ENCODE measurements at places on chromosomes 5 and 9.

GRCh38 chr9:122226142-122226757, 2.5 kb downstream of the LHX6 start:
- no peak for DNase-seq

DNA sequence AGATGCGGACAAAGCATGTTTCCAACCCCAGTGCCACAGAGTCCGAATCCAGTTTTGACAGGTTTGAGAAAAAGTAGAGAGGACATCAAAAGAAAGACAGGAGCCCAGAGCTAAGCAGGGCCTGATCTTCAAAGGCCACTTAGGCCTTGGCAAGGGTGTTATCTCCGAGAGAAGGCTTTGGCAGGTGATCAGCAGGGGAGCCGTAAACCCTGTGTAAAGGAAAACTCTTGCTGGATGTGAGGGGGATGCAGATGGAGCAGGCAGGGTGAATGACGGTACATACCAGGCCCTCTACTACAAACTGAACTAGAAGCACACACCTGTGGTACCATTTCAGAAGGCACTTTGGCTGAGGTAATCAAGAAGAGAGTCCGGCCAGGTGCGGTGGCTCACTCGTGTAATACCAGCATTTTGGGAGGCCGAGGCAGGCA, 1.4 kb upstream of the HNRNPH1 start:
- DNase-seq = no peak

DNA sequence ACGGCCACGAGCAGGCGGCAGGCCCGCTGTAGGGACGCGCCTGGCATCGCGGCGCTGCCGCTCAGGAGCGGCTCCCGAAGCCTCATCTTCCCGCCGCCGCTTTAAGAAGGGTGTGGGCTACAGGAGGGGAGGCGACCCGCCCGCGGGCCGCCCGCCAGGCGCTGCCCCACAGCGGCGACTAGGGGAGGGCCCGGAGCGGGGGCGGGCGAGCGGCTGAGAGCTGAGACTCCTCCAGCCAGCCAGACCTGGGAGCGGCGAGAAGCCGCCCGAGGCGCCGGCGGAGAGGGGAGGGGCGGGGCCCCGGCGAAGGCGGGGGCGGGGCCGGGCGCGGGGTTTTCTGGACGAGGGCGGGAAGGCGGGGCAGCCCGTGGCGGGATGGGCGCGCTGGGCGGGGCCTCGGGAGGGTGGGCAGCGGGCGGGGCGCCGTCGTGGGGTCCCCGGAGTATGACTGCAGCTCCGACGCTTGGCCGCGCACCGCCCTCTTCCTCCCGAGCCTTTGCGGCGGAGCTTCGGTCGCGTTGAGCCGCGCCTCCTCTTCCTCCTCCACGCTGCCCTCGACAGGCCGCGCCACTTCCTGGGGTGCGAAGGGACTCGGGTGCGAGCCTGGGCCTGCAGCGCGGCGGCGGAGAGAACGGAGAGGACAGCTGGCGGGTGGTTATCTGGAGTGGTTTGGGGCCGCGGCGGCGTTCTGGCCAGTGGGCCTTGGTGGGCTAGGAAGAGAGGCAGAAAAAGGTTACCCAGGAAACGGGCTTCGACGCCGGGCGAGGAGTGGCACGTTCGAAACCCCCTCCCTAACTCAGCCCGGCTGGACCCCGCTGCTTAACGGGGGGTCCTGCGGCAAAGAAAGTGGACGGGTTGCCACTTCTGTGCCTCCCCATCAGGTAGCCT, at the start of gene B4GALT1:
Gene B4GALT1 (minus strand): TSS at position 253 of the 888 bp plus-strand sequence. CDS start 167 bp downstream, at position 86.
- DNase-seq = peak; percentile 71

DNA sequence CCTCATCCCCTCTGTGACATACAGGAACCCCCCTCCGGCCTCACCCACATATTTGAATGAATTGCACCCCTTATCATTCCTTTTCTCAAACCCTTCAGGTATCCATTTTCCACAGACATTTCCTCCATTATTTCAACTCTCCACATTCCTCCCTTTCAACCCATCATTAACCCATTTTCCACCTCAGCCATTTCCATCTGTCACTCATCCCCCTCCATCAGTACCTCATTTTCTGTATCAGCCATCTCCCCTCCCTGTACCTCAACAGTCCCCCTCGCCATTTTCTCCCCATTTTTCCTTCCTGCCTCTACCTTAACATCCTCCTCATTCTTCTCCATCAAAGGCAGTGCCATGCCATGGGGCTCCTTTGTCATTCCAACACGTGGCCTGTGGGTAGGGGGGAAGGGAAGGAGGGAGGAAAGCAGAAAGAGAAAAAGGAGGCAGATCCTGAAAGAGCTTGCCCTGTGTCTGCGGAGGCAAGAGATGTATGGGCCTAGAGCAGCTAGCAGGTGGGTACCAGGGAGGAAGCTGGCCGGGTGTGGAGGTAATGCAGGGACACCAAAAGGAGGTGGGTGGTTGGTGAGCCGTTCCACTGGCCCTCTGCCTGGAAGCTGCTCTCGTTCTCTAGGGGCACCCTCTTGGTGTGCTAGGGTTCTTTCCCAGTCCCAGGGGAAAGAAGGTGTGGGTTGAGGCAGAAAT, 1.5 kb downstream of the DNAJB5 start:
- DNase-seq = no peak

GRCh38 chr9:87657190-87657589, 68.7 kb upstream of the CTSL start:
- DNase-seq = no peak

GRCh38 chr5:56658972-56659371, 156.4 kb upstream of the MAP3K1 start:
- DNase-seq = no peak

- no peak for DNase-seq
Observed at GRCh38 chr5:83026930-83027687, 50.1 kb downstream of the TMEM167A start.

- peak; percentile 36 for DNase-seq
Observed at GRCh38 chr9:35826071-35826701, 2.3 kb downstream of the FAM221B start.

GRCh38 chr5:150167908-150168307, 1.3 kb downstream of the CDX1 start:
- no peak for DNase-seq

DNA sequence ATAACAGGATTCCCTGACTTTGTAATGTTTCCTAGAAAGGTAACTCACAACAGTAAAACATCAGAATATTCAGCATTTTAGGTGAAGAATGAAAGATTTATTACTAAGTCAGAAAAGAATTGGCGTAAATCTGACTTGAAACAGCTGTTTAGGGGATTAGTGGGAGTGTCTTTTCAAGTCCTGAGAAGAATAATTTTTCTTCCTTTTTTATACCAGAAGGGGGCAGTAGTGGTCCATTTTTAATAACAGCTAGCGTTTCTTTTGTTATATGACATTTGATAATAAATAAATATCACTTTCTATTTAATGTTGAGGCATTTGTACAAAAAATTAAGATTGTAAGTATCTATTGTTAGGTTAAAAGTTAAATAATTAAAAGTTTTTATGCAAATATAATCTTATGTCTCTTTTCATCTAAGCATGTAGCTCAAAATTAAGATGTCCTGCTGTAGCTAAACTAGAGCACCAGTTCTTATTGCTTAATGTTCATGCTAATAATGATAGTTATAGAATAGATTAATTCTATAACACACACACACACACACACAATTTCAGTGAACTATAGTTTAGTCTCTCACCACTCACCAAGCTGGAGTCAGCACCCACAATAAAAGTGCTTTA, 258.7 kb upstream of the ARRDC3 start:
- DNase-seq = peak; percentile 58

- DNase-seq = no peak
Observed at GRCh38 chr5:35094948-35095347, 47.2 kb upstream of the AGXT2 start.

- DNase-seq = no peak
Observed at GRCh38 chr5:173468821-173469251, 140.6 kb upstream of the STC2 start.

GRCh38 chr5:43514025-43514424, 923 bp downstream of the C5orf34 start:
- DNase-seq = no peak

- no peak for DNase-seq
Observed at GRCh38 chr5:138663009-138663408, 87.8 kb upstream of the HSPA9 start.

DNA sequence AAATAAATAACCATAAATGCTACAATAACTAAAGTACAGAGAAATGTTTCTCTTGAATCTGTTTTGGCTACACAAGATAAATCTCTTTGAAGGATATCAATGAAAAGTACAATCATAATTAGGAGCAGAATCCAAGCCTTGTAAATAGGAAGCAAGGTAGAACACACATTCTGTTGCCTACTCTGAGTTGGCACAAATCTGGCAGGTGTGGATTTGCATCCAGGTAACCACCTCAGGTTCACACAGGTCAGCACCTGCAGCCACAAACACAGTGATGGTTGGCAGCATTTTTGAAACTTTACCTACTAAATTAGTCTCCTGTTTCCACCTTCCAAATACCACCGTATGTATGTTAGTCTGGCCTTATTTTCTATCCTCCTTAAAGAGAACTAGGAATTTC, 105.3 kb upstream of the PIK3R1 start:
- DNase-seq = no peak

DNA sequence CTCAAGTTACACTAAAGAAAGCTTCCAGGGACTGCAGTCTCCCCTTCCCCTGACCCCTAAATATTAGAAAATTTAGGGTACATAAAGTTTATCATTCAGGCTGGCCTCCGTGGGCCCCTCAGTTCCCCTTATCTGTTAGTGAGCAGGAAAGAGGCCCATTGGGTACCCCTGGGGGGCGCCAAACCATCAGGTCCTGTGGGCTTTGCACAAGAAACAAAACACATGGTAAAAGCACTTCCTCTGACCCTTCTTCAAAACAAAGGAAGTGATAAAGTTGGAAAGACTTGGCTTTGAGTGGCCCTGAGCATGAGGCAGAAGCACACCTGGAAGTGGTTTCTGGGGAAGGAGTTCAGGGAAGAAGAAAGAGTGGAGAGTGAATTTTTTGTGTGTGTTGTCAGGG, 213.0 kb downstream of the SMARCA2 start:
- DNase-seq = no peak

DNA sequence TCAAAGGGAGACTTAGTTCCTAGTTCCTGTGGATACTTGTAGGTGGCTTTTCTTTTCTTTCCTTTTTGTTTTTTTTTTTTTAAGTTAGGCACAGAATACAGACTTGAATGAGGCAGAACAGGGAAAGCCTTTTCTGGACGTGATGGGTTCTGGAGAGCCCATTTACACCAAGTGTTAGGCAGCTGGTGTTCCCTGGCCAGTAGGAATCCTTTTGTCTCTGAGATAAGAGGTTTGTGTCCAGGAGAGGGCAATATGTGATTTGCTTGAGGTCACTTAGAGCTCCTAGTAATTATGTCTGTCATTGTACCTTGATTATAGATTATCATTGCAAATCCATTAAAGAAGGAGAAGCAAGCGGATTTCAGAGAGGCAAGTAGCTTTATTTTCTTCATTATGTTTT, 9.1 kb downstream of the MEGF10 start:
- no peak for DNase-seq

DNA sequence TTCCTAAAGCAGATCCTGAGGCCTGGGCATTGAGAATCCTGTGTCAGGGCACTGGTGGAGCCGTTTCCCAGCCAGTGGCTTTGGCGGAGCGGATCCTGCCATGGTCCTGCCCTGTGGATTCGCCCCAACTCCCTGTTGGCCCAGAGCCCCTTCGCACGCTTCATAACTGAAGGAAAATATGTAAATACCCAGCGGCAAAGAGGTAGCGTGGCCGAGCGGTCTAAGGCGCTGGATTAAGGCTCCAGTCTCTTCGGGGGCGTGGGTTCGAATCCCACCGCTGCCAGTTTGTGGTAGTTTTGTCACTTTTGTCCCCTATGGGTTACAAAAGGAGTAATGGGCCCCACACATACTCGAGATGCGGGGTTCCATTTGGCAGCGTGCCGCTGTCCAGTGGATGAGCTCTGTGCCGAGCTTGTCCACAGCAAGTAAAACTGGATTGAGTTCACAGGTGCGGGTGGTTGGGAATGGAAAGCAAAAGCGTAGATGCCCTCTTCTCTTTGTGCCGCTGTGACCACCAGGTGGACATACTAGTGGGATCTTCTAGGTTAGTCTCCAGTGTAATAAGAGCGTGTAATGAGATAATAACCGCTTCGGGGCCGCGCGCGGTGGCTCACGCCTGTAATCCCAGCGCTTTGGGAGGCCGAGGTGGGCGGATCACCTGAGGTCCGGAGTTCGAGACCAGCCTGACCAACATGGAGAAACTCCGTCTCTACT, 17.3 kb downstream of the TRIM7 start:
- peak; percentile 46 for DNase-seq

DNA sequence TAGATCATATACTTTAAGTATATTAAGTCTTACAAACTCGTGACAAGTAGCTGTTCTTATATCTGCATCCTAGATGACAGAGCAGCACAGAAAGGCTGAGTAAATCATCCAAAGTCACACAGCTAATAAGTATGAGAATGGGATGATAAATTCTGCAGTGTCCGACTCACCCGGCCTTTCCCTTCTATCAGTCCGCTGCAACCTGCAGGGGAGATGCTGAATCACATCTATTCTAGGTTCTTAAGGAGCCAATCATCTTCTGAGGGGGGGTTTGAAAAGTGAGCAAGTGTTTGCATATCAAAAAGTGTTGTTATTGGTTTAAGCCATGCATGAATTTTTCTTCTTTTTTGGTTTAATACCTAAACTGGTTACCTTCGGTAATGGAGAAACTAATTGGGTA, 38.9 kb downstream of the ADAMTS16 start:
- no peak for DNase-seq

DNA sequence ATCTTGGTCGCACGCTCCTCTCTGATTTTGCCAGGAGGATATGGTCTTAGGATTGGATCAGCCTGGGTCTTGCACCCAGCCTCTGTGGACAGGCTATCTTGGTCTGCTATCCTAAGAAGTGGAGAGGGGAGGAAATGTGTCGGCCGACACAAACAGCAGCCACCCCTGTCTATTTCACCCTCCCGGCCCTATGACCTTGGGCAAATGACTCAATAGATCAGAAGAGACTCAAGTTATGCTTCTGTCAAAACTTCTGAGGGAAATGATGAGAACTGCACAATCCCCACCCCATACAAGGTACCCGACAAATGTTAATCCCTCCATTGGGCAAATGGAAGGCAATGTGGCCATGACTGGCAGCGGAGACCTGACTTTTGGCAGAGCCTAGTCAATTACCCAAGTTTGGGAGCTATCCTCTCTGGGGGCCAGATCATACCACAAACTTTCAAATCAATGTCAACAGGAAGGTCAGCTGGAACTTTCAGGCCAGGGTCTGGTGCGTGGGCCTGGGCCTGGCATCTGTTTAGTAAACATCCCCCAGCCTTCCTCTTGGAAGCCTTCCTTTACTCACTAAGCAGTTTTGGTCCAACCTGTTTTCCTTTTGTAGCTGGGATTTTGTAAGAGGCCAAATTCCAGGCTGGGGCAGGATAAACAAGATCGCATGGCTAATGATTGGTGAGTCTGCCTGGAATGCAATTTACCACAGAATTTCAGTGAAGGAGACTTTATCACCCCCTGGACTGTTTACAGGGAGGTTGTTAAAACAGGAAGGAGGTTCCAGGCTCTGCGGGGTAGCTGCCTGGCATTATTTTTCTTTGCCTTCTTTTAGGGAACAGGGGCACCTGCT, 64.2 kb upstream of the CPEB4 start:
- peak; percentile 81 for DNase-seq

- no peak for DNase-seq
Observed at GRCh38 chr5:84614906-84615305, 230.2 kb upstream of the EDIL3 start.

GRCh38 chr9:127142931-127143464, 20.6 kb upstream of the ANGPTL2 start:
- DNase-seq = no peak

- no peak for DNase-seq
Observed at GRCh38 chr5:169114466-169115065, 186.4 kb downstream of the SLIT3 start.

GRCh38 chr9:27880156-27880555, 306.9 kb upstream of the C9orf72 start:
- no peak for DNase-seq

- no peak for DNase-seq
Observed at GRCh38 chr5:60685700-60686099, 14.3 kb downstream of the DEPDC1B start.

GRCh38 chr9:133488686-133489252, 9.9 kb upstream of the SLC2A6 start:
- DNase-seq = no peak
